ENCODE measurements at places on chromosomes 13 and 19.

GRCh38 chr13:110431425-110432294, 124.6 kb downstream of the COL4A2 start:
- DNase-seq, result no peak

GRCh38 chr13:98941126-98941525, 36.7 kb downstream of the DOCK9 start:
- no peak for DNase-seq

- DNase-seq, result no peak
These were observed 33.6 kb downstream of the KCTD15 start for GRCh38 chr19:33830264-33830663.

DNA sequence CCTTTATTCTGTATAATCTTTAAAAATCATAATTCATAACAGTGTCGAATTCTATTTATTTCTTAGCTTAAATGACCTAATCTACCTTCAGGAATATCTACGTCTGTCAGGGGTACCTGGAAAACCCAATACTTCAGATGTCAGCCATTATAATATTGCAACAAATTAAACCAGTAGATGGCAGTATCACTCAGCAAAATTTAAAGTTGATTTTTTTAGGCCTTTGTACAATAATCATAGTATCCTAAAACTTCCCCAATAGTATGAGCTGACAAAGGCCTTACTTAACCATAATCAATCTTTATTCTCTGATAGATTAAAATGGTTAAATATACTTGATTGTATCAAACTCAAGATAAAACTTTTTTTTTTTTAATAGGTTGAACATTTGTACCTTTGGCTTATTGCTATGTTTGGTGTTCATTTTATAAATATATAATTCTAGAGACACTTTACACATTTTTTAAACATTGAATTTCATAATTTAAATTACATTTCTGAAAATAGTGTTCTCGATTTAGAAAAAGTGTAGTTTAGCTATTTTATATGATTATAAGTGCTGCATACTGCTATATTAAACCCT, 830.2 kb upstream of the SPRY2 start:
- peak; percentile 75 for DNase-seq

GRCh38 chr13:112867301-112867711, 101.7 kb upstream of the MCF2L start:
- DNase-seq, result no peak

GRCh38 chr13:71515744-71516038, 351.3 kb downstream of the DACH1 start:
- no peak for DNase-seq

GRCh38 chr13:67078062-67078461, 152.1 kb downstream of the PCDH9 start:
- DNase-seq, result no peak

- DNase-seq, result no peak
These were observed 60.4 kb downstream of the ADGRE1 start for GRCh38 chr19:6947745-6948144.

GRCh38 chr19:5586300-5587070, 18.7 kb upstream of the TINCR start:
- no peak for DNase-seq

- DNase-seq, result no peak
These were observed 7.3 kb upstream of the F7 start for GRCh38 chr13:113098162-113098732.

DNA sequence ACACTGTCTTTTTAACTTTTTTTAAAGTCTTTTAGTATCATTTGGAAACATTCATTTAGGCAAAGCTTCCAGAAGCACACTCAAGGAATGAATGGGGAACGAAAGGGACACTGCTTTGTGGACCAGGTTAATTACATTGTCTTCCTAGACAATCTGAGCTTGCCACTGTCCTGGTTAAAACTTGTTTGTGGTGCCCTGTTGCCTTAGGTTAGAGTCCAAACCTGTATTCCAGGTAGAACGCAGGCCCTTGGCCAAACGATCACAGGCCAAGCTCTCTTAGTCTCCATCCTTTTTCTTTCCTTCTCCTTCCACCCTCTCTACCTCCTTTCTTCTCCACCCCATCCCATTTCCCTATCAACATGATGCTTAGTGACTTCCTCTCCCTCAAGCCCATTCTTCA, 66.8 kb downstream of the ERCC5 start:
- DNase-seq, result no peak

- no peak for DNase-seq
These were observed 47.4 kb upstream of the TUBGCP3 start for GRCh38 chr13:112635323-112635722.

DNA sequence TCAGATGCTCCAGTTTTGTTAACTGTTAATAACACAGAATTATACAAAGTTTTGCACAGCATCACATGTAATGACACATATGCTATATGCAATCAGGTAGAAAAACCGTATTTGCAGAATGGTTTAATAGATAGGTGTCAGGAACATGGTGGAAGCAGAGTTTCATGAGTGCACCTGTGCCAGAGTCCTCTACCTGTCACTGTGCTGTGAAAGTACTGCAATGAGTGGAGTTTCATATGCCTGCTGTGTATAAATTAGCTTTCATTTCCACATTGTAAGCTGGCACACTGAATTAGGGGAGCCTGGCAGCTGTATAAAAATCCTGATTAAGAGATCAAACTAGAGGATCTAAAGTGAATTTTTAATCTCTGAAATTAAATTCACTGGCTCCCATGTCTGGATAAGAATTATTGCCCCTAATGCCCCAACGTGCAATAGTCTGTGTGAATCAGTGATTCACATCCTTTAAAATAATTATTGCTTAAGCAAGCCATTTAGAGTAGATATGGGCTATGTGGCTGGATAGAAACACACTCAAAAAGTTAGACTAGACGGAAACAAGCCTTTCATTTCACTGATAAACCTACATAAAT, 8.5 kb upstream of the EEF1AKMT1 start:
- no peak for DNase-seq

DNA sequence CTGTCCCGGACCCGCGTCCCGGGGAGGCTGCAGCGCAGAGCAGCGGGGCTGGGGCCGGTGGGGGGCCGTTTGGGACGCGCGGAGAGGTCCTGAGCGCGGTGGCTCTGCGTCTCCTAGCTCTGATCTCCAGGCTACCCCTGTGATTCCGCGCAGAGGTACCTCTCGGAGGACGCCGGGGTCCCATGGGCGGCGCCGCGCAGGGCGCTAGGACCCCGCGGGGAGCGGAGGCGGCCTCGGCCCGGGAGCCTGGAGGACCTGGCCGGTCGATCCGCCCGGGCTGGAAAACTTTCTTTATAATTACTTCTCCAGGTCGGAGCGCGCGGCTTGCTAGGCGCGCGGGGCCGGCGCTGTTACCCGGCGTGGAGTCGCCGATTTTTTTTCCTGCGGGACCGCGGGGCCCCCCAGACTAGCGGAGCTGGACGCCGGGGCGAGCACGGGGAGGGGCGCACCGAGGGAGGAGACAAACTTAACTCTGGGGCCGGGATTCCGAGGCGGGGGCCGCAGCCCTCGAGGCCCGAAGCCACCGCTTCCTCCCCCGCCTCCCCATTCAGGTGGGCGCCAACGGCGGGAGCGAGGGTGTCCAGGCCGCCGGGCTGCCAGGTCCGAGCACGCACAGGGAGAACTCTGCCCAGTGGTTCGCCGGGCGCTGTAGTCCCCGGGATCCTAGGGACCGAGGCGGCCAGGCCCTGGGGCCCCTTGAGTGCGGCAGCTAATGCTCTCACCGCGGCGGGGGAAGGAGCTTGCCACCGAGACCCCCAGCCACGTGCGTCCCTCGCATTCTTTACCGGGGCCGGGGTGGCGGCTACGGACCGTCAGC, 848 bp upstream of the CEBPA start:
- peak; percentile 74 for DNase-seq

DNA sequence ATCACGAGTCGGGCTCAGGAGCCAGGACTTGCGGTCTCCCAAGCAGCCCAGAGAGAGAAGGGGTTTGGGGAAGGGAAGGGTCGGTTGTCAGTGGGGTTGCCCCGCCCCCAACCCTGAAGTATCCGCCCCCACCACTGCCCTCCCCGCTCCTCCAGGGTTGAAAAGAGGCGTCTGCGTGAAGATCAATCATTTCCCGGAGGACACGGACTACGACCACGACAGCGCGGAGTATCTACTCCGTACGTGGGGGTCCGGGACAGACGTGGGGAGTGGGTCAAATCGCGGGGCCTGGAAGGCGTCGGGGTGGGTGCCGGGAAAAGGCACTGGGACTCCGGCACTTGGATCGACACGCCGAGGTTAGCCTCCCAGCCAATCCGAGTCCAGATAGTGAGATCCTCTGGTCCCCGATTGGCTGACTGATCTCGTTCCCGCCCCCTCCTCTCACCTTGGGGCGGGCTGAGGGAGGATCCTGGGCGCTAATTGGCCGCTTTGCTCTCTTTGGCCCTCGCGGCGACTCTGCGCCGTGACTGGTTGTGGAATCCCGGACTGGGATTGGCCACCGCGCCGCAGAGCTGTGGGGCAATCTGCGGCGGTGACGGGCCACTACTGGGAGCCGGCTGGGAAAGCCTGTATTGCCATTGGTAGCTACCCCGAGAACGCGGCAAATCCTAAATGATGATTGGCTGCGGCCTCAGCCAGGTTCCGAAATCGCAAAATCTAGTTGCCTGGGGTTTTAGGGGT, 13.3 kb upstream of the CACNG6 start:
- DNase-seq, result no peak

DNA sequence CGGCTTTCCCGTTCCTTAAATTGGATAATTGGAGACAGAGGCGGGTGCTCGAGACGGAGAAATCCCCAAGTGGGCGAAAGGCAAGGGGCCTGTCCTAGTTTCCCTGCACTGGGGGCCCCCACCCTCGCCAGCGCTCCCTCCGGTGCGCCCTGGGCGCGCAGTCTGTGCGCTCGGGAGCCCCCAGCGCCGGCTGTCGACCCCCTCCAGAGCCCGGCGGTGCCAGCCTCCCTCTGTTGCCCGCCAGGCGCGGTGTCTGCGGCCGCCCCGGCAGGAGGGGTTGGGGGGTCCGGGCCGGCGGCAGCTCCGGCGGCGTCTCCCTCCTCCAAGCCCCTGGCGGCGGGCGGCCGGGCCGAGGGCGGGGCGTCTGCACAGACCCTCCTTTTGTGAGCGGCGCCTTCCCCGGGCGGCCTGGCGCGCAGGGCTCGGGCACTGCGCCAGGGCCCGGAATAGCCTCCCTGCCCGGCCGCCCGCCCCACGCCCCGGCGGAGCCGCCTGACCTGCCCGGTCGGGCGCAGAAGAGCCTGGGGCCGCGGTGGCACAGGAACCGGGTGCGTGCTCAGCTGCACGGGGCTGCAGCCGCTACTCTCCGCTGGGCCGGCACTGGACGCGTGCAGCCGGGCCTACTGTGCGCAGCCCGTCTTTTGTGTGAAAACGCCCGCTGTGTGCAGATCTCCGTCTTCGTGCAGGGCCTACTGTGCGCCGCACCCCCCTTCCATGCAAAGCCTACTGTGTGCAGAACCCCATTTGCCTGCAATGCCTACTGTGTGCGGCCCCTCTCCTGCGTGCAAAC, 13.2 kb downstream of the GADD45B start:
- DNase-seq, result peak; percentile 58

DNA sequence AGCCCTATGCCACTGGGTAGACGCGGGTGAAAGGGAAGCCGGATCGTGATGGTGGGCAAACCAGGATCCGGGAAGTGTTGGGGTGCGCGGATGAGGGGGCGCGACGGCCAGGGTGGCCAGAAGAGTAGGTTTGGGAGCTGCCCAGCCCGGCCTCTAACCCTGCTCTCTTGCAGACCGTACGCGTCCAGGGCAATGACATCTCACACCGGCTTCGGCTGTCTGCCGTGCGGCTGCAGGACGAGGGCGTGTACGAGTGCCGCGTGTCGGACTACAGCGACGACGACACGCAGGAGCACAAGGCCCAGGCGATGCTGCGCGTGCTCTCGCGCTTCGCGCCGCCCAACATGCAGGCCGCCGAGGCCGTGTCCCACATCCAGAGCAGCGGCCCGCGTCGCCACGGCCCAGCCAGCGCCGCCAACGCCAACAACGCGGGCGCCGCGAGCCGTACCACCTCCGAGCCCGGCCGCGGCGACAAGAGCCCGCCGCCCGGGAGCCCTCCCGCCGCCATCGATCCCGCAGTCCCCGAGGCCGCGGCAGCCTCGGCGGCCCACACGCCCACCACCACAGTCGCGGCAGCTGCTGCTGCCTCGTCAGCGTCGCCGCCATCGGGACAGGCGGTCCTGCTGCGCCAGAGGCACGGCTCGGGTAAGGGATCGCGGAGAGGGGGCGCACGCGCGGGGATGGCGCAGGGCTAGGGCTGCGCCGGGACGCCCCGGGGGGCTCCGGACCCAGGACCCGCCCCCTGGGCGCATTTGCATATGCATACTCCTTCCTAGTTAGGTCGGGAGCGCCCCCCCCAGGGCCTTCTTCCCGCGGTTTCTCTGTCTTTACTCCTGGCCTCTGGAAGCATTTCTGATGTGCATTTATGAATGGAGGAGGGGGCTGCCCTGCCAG, 4.1 kb downstream of the VSTM2B start:
- DNase-seq, result no peak

- DNase-seq, result no peak
These were observed 11.5 kb downstream of the GPR183 start for GRCh38 chr13:99295488-99296252.

GRCh38 chr13:101576455-101576854, 124.0 kb downstream of the ITGBL1 start:
- peak; percentile 17 for DNase-seq

DNA sequence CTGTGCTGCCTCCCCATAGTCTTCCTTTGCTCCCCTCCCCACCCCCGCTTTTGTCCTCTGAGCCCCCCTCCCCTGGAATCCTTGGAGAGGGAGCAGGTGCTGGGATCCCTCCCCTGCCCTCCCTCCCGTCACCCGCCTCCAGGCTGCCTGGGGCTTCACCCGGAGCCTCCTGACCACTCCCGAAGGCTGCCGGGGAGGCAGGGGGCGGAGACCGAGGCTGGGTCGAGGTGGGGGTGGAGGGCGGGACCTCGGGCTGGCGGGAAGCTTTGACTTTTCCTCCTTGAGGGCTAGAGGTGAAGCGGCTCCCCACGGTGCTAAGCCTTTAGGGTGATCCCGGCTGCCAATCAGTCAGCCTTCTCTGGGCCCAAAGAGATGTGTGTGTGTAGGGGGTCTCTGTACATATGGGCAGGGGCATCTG, 1.5 kb downstream of the KMT5C start:
- peak; percentile 82 for DNase-seq

DNA sequence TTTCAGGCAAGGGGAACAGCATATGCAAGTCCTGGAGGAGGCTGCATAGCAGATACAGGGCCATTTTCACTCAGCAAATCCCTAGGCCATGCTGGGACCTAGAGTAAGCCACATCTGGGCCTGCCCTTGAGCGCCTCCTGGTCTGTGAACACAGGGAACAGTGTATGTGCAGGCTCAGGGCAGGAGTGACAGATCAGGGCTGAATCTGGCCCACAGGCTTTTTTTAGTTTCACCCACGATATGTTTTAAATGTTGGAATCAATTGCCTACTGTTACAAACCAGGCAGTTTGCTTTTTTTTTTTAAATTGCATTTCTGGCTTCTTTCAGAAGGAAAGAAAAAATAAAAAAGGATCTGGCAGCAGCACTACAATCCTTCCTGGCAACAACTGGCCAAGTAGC, 1.5 kb upstream of the TMEM145 start:
- peak; percentile 53 for DNase-seq

DNA sequence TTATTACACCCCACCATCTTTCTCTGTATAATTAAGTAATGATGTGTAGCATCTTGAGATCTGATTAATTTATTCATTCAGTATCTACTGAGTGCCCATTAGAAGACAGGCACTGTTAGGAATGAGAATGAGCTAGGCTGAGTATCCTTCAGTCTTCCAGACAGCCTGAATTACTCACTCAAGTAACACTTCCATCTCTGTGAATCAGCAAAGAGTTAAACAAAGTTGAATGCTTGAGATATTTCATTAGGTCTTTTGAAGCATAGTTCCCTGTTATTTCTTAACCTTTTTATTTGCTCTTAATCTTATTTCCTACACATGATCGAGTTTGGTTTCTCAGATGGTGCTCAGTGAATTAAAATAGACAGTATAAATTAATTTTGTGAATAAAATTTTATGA, 413.7 kb downstream of the DCT start:
- DNase-seq, result no peak

GRCh38 chr19:14563989-14564651, 7.7 kb downstream of the NDUFB7 start:
- DNase-seq, result no peak
